Thymus (tissue), 14 donors: ENCODE measurements at places on chromosomes 12 and 14. TPM values are rescaled to one million over a fixed set of nuclear protein-coding genes. Genes with fewer than 3 reads are reported as not detected.

The ARG2 gene
- total RNA-seq = 2.4 TPM

The PLEKHG7 gene
- total RNA-seq = 0.14 TPM

The GPR65 gene
- total RNA-seq = 9.2 TPM

The YAF2 gene
- 24.9 TPM for total RNA-seq

The DIO2 gene
- total RNA-seq = 0.09 TPM

The ACOT6 gene
- total RNA-seq = not detected

The IFI27L1 gene
- total RNA-seq = 26.4 TPM

The CLEC7A gene
- total RNA-seq = 25.3 TPM

The MAP1LC3B2 gene
- 2.0 TPM for total RNA-seq

The KIF5A gene
- 0.05 TPM for total RNA-seq
